Temporal lobe (tissue), 4 donors: ENCODE measurements at places on chromosomes 1 and 21. TPM values are rescaled to one million over a fixed set of nuclear protein-coding genes. Genes with fewer than 3 reads are reported as not detected.

OPRD1 gene
- total RNA-seq, result 0.25 TPM

FCRL4 gene
- not detected for total RNA-seq

LAD1 gene
- total RNA-seq, result not detected

LCE2D gene
- not detected for total RNA-seq

TCEANC2 gene
- 3.7 TPM for total RNA-seq

PIK3C2B gene
- 33.2 TPM for total RNA-seq

KRTAP19-1 gene
- total RNA-seq, result not detected

TP73 gene
- 0.25 TPM for total RNA-seq

AMY1A gene
- total RNA-seq, result not detected

FMN2 gene
- total RNA-seq, result 64.4 TPM

PLD5 gene
- total RNA-seq, result 2.7 TPM

ITLN2 gene
- total RNA-seq, result not detected

NTRK1 gene
- 0.25 TPM for total RNA-seq

NR5A2 gene
- total RNA-seq, result 0.25 TPM

TDRD5 gene
- total RNA-seq, result 1.2 TPM

PTGFRN gene
- 41.3 TPM for total RNA-seq

NBPF4 gene
- not detected for total RNA-seq

TRAF3IP3 gene
- 0.49 TPM for total RNA-seq

HYI gene
- total RNA-seq, result 29.3 TPM

TUT4 gene
- 95.1 TPM for total RNA-seq

CDCA8 gene
- 1.2 TPM for total RNA-seq

OLFML3 gene
- 12.3 TPM for total RNA-seq

EPHA2 gene
- total RNA-seq, result 1.7 TPM

FNDC5 gene
- 15.0 TPM for total RNA-seq
